ENCODE measurements at places on chromosomes 11 and 22.

DNA sequence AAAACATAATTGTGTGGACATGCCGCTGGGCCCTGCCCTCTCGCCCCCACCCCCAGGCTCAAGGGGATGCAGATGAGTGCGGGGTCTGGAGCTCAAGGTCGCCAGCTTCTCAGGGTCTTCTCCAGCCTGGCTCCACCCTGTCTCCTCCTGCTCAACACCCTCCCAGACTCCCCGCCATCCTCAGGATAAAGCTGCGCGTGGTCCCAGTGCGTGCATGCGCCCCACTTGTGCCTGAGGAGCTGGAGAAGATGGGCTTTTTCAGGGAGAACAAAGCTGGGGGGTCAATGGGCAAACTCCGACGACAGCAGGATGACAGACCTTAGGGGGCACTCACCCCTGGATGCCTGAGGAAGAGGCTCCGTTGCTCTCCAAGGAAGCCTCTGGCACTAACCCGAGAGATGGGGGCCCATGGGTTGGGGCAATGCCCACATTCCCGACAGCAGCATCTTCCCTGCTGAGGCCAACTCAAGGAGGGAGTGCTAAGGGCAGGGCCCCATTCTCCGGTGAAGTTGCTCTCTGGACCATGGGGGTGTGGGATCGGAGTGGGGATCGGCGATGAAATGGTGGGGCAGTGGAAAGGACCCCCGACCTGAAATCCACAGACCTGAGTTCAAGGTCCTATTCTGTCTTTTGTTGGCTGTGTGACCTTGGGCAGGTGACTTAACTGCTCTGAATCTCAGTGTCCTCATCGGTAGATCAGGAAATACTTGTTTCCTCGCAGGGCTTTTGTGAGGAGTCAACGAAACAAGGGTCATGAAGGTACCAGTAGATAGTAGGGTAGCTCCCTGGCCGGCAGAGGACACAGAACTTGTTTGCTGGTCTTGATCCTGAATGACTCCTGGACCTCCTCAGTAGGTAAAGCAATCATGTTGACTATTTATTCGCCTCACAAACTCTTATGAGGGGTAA lies 47.7 kb downstream of the WNT11 start:
- no peak for DNase-seq

GRCh38 chr11:12863605-12864121 lies 145.5 kb upstream of the RASSF10 start:
- DNase-seq: no peak

DNA sequence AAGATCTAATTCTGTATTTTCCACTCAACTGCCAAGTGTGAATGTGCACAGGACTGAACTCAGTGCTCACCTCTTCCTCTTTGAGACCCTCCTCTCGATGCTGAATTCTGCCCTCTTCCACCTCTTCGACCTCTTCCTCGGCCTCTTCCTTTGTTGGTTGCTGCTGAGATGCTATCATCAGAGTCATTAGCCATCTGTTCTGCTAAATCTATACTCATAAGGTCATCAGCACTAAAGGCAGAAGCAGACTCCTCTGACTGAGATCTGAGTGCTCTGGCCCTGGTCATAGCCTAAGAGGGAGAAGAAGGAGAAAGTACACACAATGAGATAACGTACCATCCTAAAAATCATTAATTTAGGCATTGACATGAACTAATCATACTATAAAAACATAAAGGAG lies 45.9 kb upstream of the GPR83 start:
- DNase-seq: no peak

GRCh38 chr11:126602349-126602940 lies 247.0 kb downstream of the ST3GAL4 start:
- no peak for DNase-seq

DNA sequence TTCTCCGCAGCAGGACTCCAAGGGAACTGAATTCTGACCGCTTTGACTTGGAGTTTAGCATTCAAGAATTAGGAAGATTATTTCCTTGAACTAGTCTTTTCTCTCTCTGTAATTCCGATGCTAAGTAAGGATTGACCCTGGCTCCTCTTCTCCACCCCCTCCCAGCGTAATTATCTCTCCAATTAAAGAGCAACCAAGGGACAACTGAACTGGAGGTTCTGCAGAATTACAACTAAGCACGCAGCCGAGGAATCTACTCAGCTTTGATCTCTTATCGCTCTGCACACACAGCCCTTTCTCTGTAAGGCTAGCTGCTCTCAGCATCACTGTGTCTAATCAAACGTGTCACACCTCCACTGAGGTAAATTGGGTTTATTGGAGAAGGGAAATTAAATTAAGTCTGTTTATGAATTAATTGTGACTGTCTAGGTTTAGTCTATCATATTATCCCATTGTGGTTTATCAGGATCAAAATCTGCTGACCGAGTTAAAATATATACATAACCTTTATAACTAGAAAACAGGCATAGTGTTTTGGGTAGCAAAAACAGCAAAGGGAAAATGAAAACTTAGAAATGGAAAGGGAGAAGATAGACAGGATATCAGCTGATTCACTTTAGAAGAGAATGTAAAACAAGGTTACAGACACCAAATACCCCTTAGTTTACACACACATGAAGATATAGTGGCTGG lies 241.3 kb upstream of the LARGE1 start:
- no peak for DNase-seq
